ENCODE measurements at places on chromosomes 16 and 17.

DNA sequence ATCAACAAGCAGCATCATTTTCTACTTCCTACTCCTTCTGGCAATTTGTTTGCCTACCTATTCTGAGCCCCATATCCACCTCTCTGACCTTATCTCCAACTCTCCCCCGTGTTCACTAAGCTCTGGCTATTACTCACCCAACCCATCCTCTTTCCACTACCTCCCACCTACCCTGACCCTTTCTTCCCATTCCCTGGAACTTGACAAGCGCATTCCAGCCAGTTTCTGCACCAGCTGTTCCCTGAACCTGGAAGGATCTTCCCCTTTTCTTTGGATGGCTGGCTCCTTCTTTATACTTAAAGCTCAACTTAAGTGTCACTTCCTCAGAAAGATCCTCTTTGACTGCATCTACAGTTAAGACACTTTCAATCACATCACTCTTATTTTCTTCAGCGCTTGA is 2.2 kb downstream of the DCUN1D3 start:
- no peak for DNase-seq

DNA sequence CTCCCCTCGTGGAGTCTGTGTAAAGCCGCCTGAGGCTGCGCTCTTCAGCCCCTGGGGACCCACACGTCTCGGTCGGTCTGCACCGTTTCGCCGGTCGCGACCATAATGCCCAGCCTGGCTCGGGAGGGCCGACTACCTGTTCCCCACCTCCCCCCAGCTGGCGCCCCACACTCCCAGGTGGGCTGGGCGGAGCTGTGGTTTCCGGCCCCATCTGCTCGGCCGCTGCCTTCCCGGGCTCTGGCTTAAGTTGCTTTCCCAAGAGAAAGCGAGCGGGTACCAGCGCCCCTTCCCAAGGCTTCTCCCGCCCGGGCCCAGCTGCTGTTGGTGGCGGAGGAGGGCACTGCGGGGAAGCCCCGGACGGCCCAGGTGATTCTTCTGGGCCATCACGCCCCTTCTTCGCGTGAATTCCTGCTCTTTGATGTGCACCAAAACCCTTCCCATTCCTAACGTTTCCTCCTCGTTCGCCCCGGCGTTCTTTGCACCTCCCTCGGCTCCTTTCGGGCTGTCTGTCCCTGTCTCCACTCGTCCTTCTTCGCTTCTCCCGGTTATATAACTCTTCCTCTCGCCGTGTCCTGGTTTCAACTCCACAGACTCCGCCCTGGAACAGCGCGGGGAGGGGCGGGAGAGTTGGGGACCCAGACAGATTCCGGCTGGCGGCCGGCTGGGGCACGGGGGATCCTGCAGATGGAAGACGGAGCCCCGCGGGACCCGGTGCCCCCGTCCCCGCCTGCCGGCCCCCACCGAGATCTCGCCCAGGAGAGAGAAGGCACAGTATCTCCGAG is 2.0 kb downstream of the KDM6B start:
- DNase-seq, result peak; percentile 63

GRCh38 chr17:16875662-16876061 is 96.3 kb downstream of the TNFRSF13B start:
- no peak for DNase-seq

- DNase-seq, result no peak
Observed at GRCh38 chr17:31574458-31574857, 183.0 kb downstream of the RAB11FIP4 start.

DNA sequence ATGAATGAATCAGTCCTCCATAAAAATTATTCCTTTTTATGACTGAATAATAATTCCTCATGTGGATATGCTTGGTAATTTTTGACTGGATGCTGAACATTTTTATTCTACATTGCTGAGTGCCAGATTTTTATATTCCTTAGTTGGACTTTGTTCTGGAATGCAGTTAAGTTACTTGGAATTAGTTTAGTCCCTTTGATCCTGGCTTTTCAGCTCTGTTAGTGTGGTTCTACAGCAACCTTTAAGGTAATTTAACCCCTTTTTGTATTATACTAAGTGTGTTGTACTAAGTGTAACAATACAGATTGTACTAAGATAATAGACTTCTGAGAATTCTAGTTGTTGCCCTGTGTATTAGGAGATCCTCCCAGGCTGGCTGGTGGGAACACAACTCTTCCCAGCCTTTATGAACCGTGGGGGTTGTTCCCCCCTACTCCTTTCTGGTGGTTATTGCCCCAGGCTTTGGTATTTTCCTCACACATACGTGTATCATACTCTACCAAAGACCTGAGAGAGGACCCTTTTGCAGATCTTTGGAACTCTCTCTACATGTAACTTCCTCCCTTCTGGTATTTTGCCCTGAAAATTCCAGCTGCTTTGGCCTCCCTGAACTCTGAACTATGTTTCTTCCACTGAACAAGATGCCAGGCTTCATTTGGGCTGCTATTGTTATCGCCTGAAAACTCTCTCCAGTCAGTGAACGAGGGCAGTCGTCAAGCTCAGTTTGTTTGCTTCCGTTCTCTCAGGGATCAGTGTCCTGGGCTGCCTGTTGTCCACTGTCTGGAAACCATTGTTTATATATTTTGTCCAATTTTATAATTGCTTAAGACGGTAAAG is 30.5 kb downstream of the TANGO6 start:
- DNase-seq, result no peak
